ENCODE measurements at places on chromosomes 2 and 18.

DNA sequence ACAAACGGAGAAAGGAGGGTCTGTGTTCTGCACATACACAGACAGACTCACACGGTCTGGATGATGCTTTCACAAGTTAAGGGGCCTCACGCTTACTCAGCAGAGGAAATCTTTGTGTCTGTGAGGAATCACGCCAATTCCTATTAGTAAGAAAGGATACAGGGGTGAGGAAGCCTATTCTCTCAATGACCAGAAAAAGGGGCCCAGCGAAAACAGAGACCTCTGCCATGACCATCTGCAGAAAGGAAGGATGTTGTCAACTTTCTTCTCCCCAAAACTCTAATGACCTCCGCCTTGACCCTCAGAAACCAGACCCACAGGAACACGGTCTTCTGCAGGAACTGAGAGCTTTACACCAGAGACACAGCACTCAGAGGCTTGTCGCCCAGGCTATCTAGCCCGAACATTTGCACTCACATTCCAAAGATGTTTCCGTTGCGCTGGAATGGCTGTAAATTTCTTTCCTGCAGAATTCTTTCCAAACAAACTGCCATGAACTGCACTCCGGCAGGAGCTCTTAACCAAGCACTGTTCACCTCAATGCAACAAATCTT, 186.3 kb downstream of the TCF4 start:
- DNase-seq, result peak; percentile 47

- DNase-seq, result no peak
Measured at GRCh38 chr18:31683968-31684278, 458 bp downstream of the B4GALT6 start.

- DNase-seq, result peak; percentile 30
Measured at GRCh38 chr2:110788976-110789375, 56.6 kb downstream of the ACOXL start.

- no peak for DNase-seq
Measured at GRCh38 chr18:13318731-13319501, 100.4 kb downstream of the LDLRAD4 start.

DNA sequence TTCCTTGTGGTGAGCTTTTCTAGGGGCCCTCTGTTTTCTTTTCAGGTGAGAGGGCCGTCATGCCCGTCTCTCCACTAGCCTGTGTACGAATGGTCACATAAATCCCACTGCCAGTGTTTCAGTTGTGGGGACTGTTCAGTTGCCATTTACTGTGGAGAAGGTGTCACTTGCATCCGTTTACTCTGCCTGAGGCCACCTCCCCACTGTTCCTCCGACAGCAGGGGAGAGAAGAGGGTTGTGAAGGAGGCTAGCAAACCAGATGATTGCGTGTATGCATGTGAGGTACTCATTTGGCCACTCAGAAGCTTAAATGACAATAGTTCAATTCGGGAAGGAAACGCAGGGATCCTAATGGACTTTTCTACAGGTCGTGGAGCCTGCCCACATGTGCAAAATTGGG, 3.3 kb downstream of the MTCL1 start:
- no peak for DNase-seq

DNA sequence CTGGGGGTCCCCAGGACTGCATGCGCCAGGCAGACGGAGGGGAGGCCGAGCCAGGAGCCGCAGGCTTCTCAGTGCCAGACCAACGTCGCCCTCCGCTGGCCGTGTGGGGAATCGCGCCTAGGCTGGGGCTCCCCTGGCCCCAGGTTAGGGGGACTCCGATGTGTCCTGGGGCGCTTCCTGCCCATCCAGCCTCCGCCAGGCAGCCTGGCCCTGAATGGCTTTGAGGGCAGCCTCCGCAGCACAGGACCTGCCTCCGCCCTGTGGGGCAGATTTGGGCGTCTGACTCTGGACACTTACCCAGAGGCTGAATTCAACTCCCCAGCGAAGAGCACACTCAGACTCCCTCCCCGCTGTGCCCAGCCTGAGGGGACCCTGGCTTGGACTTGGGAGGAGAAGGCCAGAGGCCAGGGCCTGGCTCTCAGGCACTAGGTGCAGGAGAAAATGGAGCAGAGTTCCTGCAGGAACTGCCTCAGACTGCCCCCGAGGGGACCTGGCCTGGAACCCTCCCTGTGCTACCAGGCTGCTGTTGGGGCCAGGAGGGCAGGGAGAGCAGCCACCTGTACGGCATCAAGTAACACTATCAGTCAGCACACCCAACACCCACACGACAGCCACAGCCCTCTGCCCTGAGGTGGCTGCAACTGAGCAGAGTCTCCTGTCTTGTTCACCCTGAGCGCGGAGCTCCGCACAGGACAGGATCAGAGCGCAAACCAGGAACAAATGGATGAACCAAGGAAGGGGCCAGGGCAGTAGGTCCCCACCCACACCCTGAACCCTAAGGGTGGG, 597 bp upstream of the TEKT4 start:
- no peak for DNase-seq

DNA sequence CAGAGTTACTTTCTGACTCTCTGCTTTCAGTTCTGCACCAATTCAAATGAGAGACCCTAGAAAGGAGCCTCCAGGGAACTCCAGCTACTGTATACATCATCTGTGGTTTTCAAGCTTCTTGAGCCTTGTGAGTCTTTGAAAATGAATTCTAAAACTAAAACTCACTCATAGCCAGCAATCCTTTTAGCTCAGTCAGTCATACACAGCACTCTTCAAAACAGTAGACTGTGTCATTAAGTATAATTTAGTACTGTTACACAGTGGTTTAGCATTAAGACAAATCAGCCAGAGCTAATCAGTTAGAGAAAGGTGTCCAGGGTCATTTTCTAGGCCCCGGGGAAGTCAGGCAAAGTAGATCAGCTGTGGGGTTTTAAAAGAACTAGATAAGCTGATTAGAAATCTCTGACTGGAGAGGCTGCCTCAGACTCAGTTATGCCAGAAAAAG, 322.1 kb upstream of the THUMPD2 start:
- no peak for DNase-seq

- DNase-seq, result no peak
Measured at GRCh38 chr2:44572196-44572900, 210.6 kb downstream of the CAMKMT start.

GRCh38 chr18:12264864-12265263, 10.7 kb downstream of the CIDEA start:
- DNase-seq, result no peak

DNA sequence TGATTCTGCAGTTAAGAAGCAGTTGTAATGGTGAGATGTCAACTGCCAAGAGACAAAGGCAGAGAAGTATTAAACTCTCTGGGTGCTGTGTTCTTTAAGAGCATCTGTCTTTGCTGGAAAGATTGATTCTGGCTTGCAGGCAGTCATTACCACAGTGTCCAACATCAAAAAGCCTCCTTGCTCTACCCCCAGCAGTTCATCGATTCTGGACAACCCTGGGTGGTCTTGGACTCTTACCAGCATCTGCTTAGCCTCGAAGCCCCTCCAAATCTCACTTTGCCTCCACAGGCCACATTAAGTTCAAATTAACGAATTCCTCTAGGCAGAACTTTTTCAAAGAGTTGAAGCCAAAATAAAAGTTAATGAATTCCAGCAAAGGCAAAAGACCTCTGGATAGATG, 1061.4 kb downstream of the TSN start:
- DNase-seq, result no peak

DNA sequence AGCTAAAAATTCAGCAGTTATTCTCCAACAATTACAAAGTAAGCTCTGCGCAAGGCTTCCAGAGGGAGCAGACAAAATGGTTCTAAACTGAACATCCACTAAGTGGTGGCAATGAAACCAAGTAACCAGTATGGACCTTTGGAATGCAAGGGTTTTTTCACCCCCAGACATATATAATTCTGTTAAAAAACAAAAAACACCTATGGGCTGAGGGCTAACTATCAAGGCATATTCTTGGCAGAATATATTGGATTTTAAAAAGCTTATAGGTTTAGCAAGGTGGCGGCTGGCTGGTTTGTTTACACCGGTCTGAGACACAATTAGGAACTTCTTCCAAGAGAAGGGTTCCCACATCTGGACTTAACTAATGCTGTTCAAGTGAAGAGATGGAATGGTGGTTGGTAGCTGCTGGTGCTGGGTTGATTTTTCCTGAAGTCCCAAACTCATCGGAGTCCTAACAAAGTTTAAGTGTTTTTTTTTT, 2.8 kb downstream of the ZFP36L2 start:
- DNase-seq, result no peak

GRCh38 chr2:100407563-100407962, 9.9 kb downstream of the CHST10 start:
- no peak for DNase-seq

DNA sequence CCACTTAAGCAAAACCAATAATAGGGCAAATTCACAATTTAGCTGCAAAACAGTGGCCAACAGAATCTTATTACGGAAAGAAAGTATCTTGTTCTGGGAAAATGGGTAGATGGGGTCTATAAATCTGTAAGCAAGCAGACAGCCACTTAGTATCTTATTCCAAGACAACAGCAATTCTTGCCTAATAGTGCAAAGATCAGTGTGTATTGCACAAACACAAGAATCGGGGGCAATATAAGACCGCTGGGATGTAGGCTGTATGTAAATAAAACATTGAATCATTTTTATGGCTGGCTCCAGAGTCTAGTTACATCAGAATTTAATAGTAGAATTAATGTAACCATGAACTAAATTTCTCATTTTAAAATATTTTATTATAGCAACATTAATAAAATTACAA, 85.6 kb downstream of the FBXO15 start:
- no peak for DNase-seq

DNA sequence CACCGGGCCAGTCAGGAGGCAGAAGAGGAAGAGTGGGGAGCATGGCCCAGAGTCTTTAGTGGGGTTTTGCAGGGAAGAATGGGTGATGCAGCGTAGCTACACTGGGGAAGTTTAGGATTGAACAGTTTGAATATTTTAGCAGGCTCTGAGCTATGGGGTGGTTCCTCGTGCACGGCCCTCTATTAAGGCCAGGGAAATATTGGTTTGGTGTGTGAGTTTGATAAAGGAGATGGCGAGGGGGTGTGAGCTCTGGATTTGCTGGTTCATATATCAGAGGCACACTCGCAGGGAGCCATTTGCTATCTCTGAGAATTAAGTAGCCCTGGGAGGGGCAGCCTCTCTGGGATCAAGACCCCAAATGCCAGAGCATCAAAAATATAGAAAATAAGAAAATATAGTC, 50.1 kb downstream of the BOLA3 start:
- DNase-seq, result no peak

- no peak for DNase-seq
Measured at GRCh38 chr2:151237422-151238025, 24.1 kb downstream of the RBM43 start.

DNA sequence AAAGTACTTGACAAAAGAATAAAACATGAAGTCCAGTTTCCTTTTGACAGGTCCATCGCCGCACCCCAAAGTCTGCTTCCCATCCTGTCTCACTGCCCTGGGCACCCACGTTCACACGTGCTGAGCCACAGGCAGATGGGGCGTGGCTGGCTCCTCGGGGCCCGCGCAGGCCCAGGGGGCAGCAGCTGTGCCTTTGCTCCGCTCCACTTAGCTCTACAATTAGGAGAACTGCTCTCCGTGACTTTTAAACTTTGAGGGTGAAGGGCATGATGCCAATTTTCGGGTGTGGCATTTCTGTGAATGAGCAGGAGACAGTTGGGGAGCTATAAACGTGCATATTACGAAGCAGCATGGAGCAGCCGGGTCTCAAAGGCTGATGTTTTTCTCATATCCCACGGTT, 152.4 kb downstream of the TDRD15 start:
- no peak for DNase-seq

- DNase-seq, result no peak
Measured at GRCh38 chr2:9057939-9058761, 54.7 kb upstream of the MBOAT2 start.

- DNase-seq, result no peak
Measured at GRCh38 chr2:164913640-164914350, 41.5 kb downstream of the SLC38A11 start.

DNA sequence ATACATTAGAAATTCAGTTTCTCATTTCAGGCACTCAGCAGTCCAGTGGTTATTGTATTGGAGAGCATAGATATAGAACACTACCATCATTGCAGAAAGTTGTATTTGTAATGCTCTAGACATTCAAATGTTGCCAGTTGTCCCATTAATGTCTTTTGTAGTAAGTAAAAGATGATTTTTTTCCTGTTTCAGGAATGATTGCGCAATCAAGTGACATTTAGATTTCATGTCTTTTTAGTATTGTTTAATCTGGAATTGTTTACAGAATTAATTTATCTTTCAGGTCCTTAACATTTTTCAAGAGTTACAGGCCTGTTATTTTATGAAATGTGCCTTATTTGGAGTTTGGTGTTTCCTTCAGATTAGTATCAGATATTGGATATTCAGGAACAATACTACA, 134.7 kb downstream of the MSTN start:
- DNase-seq, result no peak

GRCh38 chr18:26421503-26421902, 126.8 kb downstream of the KCTD1 start:
- DNase-seq, result no peak

DNA sequence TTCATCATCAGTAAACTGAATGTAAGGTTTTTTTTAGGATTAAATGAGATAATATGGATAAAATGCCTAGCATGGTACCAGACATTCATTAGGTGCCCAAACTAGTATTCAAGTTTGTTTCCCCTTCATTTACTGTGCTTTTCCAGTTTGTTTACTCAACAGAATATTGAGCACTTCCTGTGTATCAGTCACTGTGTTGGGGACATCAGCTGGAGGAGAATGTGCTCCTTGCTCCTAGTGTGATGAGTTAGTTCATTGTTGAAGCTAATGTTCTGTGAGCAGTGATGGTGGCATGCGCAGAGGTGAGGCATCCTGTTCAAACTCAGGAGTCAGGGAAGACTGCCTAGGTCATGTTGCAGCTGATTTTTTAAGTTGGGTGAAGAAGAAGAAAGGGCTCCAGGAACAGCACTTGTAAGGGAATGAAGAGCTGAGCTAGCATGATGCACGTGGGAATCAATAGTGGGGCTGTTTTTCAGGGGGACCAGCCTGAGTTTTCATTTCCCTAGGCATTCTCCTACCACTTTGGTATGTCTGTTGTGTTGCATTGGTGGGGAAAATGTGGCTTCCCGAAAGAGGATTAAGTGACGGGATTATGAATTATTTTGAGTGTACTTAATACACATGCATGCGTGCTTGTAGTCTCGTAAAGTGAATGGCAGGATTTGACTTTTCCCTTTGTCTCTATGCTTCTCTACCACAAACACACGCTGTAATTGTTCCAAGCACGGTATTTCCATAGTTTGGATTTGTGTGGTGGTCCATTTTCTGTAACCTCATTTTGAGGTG, 23.7 kb downstream of the TTLL4 start:
- no peak for DNase-seq

Data from amygdala (tissue), 56 donors.